ENCODE measurements at places on chromosomes 3 and 15.

- no peak for DNase-seq
Measured at GRCh38 chr15:56752986-56753385, 19.7 kb upstream of the ZNF280D start.

- DNase-seq: no peak
Measured at GRCh38 chr3:6654670-6655069, 206.2 kb upstream of the GRM7 start.

DNA sequence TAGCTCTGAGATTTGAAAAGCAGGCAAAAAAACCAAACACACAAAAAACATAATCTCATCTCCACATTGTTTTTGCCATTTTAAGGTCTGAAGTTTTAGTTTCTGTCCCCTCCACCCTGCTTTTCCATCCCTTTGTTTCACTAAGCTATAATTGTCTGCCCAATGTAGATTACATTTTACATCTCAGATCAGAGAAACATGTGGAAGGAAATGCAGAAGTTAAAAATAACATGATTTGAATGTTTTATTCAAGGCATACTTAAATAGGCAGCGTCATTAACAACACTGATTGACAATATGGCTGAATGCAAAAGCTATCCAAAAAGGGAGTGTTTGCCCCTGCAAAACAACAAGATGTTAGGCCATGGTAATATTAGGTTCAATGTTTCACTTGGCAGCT lies 448.1 kb upstream of the ZNF385D start:
- DNase-seq: no peak

DNA sequence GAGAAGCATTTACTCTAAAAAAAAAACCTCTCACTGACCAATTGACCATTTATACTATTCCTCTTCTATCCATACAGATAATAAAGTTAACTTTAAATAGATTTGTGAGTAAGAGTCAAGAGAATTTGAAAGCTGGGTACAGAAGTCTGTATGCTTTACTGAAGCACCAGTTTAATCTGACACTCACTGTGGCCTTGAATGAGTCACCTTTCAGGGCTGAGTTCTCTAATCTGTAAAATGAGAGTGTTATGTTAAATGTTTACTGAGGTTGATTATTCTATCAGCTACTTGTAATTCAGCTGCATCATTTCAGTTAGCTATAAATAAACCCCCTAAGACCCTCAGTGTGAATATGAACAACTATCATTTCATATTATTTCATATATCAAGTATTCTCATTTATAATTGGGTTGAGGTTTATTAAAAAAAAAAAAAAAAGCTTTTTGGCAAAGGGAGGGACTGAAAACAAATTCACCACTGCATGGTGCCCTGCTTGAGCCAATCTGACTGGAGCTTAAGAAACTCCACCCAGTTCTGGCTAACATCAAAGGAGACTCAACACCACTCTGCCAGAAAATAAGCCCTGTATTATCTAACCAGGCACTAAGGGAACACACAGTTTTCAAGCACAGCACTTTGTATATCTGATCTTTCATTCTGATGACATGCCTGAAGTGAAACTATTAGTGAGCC lies 2.8 kb downstream of the MAP4 start:
- DNase-seq: no peak

- no peak for DNase-seq
Measured at GRCh38 chr3:155441506-155441905, 148.0 kb upstream of the STRIT1 start.

DNA sequence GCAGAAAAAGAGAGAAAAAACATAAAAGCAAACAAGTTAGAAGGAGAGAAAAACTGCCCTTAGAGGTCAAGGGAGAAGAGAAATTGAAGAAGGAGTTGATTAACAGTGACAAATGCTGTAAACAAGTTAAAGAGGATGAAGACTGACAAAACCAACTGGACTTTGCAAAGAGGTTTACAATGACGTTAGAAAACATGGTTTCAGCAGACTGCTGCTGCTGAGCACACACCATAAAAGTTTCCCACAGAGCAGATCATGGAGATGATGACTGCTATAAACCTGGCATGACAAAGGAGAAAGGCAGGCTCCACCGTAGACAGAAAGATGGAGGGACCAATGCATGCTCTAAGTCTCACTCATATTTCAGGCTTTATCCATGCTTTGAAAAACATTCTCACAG lies 78.7 kb downstream of the POLQ start:
- no peak for DNase-seq

- no peak for DNase-seq
Measured at GRCh38 chr3:48058091-48058490, 41.9 kb upstream of the MAP4 start.

GRCh38 chr3:30112902-30113484 lies 493.4 kb upstream of the TGFBR2 start:
- no peak for DNase-seq

DNA sequence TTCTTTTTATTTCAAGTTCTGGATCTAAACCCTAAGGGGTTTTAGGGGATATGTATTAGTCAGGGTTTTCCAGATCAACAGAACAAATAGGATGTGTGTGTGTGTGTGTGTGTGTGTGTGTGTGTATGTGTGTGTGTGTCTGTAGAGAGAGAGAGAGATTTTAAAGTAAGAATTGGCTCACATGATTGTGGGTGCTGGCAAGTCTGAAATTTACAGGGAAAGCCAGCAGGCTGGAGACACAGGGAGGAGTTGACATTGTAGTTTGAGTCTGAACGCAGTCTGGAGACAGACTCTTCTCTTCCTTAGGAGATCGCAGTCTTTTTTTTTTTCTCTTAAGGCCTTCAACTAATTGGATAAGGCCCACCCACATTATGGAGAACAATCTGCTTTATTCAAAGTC lies 428.8 kb upstream of the TBL1XR1 start:
- DNase-seq: no peak

All from cortex of kidney (tissue), 1 donor.